Smooth muscle cell of bladder (primary cell): ENCODE measurements at places on chromosomes 3 and 15. TPM values are rescaled to one million over a fixed set of nuclear protein-coding genes. Genes with fewer than 3 reads are reported as not detected.

The CDHR4 gene
- under 0.01 and 0.14 TPM in 2 replicates for total RNA-seq

The ABTB1 gene
- total RNA-seq = 7.0 and 7.1 TPM in 2 replicates

The SCAMP5 gene
- 1.6 and 3.0 TPM in 2 replicates for total RNA-seq

The KNG1 gene
- total RNA-seq = not detected in 2 replicates

The MORC1 gene
- not detected in 2 replicates for total RNA-seq

The UQCC5 gene
- 5.4 and 11.8 TPM in 2 replicates for total RNA-seq

The TUSC2 gene
- total RNA-seq = 10.7 and 16.5 TPM in 2 replicates
